LNCaP clone FGC (cell line): ENCODE measurements at places on chromosomes 11 and 22.

DNA sequence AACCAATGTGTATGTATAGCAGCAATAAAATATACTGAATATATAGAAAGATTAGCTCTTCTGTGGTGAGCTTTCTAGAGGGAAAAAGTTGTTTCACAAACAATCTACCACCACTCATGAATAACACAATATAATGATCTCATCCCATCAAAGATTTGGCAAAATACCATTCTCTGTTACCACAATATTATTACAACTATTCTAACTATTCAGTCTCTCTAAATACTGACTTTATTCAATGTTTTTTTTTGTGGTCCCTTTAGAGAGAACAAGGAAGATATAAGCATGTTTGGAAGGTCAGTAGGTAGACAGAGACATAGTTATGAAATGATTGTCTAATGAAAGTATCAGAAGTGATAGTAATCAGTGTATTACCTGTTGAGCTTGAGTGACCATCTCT is 7.8 kb downstream of the CCDC90B start:
- DNase-seq, result no peak

GRCh38 chr22:49140911-49141665 is 686.6 kb downstream of the BRD1 start:
- DNase-seq, result no peak

DNA sequence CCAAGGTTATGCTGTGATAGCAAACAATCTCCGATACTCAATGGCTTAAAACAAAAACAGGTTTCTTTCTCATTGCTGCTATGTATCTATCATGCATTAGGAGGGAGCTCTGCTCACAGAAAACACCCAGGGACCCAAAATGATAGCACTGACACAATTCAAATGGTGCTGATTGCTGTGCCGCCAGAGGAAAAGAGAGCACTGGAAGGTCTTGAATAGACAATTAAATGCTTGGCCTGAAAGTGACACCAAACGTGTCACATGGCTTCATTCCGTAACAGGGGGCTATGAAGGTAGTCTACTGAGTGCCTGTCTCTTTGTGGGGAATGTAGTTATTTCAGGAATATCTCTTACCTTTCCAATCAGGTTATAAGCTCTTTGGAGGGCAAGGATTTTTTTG is 94.2 kb downstream of the FAR1 start:
- DNase-seq, result no peak

GRCh38 chr22:50151571-50152537 is 18.7 kb upstream of the PANX2 start:
- DNase-seq, result no peak

DNA sequence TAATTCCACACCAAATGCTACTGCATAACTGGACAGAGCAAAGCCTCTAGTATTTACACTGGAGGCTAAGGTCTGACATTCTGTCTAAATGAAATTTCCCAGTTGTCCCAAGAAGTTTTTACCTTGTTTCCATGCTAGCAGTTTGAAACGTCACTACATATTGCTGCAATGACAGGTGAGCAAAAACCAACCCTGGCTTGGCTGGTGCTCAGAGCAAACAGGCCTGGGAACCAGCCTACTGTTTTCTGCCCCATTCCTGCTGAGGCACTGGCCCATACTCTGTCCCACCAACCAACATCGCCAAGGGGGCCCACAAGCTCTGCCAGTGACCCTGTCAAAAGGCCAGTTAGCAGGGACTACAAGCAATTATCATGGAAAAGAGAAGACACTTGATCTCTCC is 131.1 kb downstream of the MPPED2 start:
- no peak for DNase-seq

GRCh38 chr11:83166193-83166866 is 9.4 kb downstream of the PCF11 start:
- DNase-seq, result no peak

DNA sequence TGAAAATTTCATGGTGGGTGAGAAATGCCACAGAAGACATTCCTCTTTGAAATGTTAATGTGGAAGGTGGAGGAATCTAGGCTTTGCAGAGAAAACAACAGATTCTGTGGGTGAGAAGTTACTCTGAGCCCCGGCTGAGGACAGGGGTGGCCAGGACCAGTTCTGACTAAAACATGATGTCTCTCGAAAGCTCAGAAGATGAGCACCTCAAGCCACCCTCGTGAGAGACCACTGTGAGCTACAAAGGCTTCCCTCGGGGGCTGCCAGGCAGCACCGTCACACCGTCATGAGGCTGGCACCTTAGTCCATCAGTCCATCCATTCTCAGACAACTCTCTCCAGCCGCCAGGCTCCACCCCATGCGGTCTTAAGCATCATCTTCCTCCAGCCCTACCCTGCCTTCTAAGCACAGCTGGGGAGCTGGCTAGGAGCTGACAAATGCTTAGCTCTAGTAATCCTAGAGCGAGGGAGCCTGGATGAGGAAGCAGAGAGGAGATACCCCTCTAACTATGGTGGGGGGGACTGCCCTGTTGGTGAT is 360.5 kb downstream of the SHANK2 start:
- DNase-seq, result no peak

DNA sequence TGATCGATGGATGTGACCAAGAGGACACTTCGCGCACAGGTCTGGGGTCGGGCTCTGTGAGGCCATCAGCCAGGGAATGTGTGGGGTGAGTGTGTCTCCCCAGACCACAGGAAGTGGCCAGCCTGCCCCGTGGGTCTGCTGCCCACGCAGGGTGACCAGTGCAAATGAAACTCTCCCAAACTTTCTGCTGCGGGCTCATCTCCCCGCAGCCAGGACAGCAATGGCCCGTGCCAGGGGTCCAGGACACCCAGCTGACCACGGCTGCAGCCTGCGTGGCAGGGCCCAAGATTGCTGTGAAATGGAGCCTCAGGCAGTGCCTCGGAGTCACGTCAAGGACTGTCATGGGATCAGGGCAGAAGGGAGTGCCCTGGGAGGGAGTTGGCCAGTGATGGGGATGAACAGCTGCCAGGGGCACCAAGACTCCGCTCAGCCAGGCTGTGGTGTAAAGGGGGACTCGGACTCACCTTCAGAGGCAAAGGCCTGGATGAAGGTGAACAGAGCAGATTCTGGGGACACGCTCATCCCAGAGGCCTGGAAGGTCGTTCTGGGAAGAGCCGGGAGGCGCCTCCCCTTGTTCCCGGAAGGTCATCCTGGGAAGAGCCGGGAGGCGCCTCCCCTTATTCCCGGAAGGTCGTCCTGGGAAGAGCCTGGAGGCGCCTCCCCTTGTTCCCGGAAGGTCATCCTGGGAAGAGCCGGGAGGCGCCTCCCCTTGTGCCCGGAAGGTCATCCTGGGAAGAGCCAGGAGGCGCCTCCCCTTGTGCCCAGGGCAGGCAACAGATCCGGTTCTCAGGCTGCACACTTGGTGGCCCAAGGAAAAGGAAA is 252.6 kb downstream of the BRD1 start:
- DNase-seq, result peak; percentile 66

GRCh38 chr11:93740730-93741093 is 583 bp downstream of the TAF1D start:
- DNase-seq, result peak; percentile 31

- no peak for DNase-seq
Observed at GRCh38 chr11:103812680-103813079, 223.8 kb upstream of the DDI1 start.

GRCh38 chr11:93929407-93929806 is 79.0 kb upstream of the VSTM5 start:
- no peak for DNase-seq

DNA sequence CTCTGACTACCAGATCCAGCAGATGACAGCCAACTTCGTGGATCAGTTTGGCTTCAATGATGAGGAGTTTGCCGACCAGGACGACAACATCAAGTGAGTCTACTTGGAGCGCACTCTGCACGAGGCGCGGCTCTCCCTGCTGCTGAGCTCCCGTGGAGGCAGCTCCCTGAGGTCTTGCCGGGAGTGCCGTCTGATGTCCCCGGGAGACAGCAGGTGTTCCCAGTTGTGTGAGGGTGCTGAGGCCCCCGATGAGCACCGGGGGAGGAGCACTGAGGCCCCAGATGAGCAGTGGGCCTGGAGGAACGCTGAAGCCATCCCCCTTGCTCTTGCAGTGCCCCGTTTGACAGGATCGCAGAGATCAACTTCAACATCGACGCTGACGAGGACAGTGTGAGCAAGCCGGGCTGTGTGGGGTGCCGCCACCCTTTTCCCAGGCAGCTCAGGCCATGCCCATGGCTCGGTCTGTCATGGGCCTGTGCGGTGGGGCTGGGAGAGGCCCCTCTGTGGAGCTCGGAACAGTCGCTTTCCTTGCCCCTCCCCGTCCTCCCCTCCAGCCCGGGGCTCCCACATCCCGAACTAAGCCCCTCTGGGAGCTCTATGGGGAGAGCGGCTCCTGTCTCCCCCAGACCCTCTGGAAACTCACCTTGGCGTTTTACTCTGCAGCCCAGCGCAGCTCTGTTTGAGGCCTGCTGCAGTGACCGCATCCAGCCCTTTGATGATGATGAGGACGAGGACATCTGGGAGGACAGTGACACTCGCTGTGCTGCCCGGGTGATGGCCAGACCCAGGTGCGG is 37.1 kb downstream of the SBF1 start:
- no peak for DNase-seq

GRCh38 chr11:86587264-86588193 is 84.9 kb downstream of the ME3 start:
- no peak for DNase-seq

- no peak for DNase-seq
Observed at GRCh38 chr11:103709371-103709770, 327.1 kb upstream of the DDI1 start.

DNA sequence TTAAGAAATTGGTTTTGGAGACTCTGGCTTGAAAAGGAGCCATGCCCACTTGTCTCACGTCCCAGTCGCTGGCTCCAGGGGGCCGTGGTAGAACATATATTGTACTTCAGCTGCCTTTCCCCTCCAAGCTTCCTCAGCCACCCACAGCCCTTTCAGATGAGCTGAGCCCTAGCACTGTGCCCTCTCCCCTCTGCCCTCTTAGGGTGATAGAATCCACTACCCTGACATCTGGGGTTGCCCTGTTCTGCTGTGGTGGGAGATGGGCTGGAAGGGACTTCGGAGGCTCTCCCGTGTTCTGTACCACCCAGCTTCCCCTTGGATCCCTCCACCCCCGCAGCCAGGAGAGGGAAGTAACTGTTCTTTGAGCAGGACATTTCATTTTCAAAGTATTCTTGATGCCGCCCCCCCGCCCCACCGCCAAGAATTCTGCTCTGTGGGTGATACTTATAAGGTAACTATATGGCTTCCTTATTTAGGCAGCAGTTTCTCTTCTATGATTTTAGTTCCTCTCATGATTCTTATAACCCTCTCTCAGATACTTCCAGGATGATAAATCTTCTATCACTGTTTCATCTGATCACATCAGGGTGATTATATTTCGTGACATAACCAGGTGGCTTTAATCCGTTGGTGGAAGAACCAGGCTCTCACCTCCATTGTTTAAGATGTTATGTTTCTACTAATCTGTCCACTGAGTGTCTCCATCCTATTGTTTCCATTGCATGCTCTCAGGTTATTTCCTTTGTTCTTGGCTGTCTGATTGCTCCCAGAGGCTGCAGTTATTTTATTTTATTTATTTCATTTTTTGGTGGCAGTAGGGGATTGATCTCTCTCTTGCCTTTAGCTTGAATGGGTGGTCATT is 24.1 kb downstream of the ZBTB16 start:
- DNase-seq, result no peak

GRCh38 chr22:36753916-36754315 is 22.0 kb downstream of the IFT27 start:
- no peak for DNase-seq

- no peak for DNase-seq
Observed at GRCh38 chr11:13224324-13224723, 53.3 kb upstream of the BMAL1 start.

GRCh38 chr22:36461665-36462649 is 19.5 kb downstream of the TXN2 start:
- no peak for DNase-seq

DNA sequence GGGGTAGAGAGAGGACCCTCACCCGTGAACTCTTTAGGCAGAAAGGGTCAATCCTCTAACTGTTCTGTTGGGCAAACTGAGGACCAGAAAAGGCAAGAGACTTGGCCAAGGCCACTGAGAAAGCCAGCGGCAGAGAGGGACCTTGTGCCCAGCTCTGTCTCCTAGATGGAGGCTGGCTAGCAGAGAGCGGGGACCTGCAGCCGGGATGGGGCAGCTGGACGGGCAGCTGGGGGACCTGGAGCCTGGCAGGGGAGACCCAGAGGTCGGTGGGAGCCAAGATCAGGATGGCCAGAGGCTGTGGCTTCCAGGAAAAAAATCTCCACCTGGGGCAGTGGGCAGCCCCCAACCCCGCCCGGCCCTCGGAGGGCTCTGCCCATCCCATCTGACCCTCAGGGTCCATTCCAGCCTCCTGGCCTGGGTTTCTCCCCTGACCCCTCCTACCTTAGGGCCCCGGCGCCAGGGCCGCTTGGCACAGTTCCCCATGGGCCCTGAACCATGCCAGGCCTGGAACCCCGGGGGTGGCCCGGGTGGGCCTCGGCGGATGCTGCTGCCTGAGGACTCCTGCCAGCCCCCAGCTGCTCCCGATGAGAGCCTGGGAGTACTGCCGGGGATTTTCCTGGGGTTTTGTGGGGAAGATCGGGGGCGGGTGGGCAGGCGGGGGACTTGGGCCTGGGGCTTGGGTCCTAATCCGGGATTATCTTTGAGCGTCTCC is at the start of gene CABP2:
Gene CABP2 (minus strand): TSS at position 603 of the 712 bp plus-strand sequence. CDS start 120 bp downstream, at position 483.
- no peak for DNase-seq

DNA sequence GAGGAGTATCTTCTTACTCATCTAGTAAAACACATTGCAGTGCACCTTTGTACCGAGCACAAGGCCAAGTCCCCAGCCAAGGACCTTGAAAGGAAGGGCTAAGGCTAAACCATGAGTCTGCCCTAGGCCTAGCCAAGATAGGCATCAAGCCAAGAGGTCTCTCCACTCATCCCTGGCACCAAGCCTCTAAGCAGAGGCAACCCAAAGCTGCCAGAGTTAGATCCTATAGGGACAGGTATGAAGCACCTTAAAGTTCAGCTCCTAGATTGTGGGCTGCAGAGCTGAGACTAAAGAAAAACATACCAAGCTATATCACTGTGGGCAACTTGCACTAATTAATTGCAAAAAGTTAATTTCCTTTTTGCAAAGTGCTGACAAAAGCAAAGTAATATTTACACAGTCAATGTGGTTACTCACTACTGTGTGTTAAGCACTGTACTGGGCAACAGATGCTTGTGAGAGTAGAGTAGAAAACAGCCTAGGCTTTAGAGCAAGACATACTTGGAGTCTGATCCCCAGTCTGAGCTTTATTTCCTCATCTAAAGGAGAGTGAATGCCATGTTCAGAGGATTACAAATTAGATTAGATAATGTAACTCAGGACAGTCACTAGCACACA is 7.2 kb downstream of the COA4 start:
- DNase-seq, result peak; percentile 59

DNA sequence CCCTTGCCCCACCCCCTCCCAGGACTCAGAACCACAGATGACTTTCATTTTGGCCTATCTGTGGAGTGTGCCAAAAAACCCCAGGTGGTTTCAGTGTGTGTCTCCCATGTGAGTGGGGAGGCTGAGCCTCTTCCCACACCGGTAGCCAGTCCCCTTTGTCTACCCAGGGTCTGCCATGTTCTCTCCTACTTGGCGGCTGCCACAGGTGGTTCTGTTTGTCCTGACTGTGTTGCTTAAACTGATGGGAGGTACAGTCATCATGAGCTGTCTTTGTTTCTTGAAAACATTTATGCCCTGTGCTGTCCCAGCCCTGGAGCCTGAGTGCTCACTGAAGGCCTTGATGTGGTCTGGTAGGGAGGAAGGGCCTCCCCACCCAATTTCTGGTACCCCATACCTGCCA is 39.7 kb upstream of the SUSD2 start:
- no peak for DNase-seq
